ENCODE measurements at places on chromosomes 2 and 18.

GRCh38 chr2:84832772-84833461, 48.0 kb downstream of the TRABD2A start:
- DNase-seq, result no peak

GRCh38 chr2:200772620-200773019, 39.1 kb upstream of the BZW1 start:
- no peak for DNase-seq

- no peak for DNase-seq
Observed at GRCh38 chr18:48815581-48816324, 135.0 kb downstream of the SMAD7 start.

DNA sequence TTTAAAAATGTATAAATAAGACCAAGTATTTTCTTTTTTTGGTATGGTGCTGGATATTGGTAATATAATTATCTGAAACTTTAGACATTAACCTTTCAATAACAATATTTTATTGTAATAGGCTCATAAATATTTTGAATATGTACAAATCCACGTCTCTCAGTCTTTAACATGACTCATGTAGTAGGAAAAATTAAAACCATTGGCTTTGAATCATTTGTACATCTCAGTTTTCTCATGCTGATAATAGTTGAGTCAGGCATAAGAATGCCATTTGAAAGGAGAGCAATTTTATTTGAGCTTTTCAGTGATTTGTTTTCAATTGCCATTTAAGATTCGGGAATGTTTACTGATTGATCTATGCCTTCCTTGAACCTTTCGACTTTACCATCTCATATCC, 364.8 kb downstream of the TGIF1 start:
- no peak for DNase-seq

DNA sequence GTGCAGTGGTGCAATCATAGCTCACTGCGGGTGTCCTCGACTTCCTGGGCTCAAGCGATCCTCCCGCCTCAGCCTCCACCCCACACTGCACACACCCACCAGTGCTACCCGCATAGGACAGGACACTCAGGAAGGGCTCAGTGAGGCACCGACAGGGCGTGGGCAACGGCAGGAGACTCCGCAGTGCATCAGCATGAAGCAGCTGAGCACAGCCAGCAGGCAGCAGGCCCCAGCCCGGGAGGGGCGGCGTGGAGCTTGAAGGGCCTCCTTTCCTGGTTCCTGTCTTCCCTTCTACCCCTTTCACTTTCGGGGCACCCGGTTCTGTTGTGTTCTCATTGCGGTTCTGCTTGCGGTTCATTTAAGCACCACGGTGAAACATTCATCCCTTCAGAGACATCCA, 89.8 kb downstream of the ZNF516 start:
- DNase-seq, result no peak

GRCh38 chr2:174024524-174025270, 59.5 kb upstream of the SP3 start:
- DNase-seq, result no peak

- DNase-seq, result no peak
Observed at GRCh38 chr18:13320096-13320495, 101.5 kb downstream of the LDLRAD4 start.

DNA sequence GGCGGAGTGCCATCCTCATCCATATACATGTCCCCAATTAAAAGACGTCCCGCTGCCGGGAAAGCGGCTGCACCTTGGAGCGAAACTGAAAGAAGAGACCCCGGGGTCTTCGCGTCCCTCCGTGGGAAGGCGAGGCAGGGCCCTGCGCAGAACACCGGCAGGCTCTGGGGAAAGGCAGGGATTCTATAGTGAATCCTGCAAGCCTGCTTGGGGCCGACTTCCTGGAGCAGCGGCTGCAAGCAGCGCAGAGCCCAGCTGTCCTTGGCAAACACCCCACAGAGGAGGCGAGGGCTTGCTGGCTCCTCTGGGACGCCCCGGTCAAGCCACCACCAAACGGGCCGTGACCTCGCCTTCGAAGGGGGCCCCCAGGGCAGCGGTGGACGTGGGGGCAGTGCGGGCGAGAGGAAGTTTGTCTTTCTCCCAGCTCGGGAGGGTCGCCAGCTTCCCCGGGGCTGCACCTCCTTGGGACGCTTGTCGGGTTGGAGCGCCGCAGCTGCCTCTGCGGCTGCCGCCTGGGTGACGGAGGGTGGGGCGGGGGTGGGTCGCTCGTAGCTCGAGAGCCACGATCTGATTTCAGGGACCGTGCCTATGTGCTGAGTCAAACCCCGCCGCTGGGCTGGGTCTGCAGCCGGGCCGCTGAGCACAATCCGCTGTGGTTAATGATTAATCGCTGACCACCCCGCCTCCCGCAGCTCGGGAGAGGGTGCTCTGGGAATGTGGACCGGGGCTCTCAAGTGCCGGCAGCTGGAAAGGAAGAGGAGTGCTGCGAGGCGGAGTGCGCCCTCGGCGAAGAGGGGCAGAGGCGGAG, 486 bp upstream of the GPR39 start:
- no peak for DNase-seq

DNA sequence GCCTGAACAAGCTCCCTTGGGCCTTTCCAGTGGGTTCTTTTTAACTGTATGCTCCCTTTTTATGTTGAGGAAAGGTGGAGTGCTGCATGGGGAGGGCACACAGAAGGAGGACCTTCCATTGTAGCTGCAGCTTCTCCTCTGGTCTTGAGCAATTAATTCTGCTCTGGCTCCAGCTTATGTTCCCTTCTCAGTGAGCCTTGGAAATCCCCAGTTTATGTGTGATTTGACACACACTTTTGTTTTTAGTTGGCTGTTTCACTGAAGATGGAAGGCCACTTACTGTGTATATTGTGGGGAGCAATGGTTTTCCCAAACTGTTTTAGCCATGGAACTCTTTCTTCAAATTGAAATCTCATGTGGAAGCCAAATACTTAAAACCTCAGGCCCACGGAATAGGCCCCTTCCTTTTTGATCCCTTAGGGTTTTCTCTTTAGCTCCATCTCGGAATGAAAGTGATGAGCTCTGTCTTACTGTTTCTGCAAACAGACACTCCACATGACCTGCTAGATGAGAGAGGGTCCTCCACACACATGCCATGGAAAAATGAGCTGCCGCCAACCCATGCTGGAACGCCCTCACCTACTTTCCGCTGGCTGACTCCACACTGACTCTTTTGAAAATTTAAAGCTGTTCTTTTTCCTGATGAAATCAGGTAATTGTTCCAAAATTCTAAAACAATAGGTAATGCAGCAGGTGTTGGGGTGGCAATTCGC, 280.9 kb upstream of the SIX2 start:
- DNase-seq, result no peak
